Activated effector memory CD4-positive, alpha-beta T cell treated with anti-CD3 and anti-CD28 coated beads, Interleukin-2, amount 50 U/mL, for 16 hours (primary cell): ENCODE measurements at places on chromosomes 6 and 20.

GRCh38 chr6:31180500-31180899 is 10.0 kb upstream of the POU5F1 start:
- peak; percentile 85 for DNase-seq

DNA sequence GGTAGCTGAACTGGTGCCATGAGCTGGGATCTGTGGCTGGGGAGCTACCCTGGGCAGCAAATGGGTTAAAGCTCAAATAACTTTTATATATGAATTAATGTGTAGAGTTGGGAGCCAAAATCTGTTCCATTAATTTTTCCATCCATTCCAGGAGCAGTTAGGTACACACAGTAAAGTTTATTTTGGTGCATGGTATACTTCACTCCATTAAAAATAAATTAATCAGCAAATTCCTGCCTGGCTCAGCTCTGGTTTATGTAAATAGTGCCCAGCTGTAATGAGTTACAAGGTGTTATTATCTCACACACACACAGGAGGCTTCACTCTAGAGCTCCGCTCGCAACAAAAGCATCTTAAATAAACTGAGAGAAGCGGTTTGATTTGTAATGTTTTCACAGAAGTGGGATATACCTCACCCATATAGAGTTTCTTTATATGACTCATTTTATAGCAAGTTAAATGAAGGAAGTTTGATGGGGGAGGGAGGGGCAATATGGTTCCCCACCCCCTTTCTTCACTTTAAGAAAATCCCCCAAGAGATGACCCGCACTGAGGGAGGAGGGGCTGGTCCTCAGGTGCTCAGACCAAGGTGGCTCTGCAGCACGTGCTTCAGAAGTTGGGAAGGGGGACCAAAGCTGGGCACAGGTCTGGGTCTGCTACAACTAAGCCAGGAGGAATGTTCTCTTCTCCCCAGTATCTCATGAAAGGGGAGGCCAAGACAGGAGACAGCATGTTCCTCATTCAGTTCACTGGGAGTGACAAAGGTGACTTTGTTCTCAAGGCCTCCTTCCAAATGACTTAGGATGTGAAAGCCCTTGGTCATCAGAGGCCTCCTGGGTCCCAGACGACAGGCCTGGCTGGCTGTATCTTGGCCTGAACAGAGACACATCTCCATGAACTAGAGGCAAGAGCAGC is 10.5 kb upstream of the FAM83C start:
- DNase-seq: no peak

DNA sequence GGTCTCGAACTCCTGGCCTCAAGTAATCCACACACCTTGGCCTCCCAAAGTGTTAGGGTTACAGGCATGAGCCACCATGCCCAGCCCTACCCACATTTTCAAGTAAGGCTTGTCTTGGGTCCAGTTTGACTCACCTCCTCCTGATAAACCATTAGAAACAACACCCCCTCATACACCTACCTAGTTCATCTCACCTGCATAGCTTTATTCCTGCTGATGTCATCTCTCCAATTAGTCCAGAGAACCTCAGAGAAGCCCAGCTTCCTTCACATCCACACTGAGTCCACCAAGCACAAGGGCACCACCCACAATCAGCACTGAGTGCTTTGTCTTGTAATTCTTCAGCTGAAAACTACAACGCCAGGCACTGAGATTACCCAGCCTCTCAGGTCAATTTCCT is 35.3 kb downstream of the KIF16B start:
- DNase-seq: no peak

GRCh38 chr6:35141007-35141655 is at the start of gene TCP11:
TSS of gene TCP11 (minus strand) at chr6:35141339. CDS start at chr6:35140870, 469 bp downstream.
- DNase-seq: peak; percentile 68

DNA sequence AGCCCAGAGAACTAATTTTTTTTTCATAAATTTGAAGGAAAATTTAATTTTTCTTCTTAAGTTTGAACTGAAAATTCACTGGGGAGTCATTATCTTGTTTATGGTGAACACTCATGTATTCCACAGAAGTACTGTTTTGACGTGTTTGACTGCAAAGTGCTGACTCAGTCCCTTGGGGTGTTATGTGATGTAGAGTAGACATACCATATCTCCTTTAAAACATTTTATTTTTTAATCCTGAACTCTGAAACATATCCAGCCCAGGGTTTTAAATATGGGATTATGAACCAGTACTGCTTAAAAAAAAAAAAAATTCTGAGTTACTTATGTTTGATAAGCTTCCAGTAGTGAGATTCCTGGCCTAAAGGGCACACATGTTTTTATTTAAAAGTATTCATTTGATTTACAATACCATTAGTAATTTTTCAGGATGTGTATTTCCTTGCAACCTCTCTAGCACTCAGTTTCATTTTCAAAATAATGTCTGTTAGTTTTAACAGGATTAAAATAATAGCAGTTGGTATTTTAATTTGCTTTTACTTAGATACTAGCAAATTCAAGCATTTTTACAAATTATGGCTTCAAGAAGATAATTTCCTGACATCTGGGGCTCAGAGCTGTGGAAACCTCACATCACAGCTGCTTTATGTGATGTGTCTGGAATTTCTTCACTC is 81.7 kb upstream of the PDE10A start:
- no peak for DNase-seq

- DNase-seq: no peak
Observed at GRCh38 chr6:79783670-79784394, 152.7 kb downstream of the SH3BGRL2 start.

- peak; percentile 79 for DNase-seq
Observed at GRCh38 chr6:16414205-16414604, 175.8 kb downstream of the GMPR start.

DNA sequence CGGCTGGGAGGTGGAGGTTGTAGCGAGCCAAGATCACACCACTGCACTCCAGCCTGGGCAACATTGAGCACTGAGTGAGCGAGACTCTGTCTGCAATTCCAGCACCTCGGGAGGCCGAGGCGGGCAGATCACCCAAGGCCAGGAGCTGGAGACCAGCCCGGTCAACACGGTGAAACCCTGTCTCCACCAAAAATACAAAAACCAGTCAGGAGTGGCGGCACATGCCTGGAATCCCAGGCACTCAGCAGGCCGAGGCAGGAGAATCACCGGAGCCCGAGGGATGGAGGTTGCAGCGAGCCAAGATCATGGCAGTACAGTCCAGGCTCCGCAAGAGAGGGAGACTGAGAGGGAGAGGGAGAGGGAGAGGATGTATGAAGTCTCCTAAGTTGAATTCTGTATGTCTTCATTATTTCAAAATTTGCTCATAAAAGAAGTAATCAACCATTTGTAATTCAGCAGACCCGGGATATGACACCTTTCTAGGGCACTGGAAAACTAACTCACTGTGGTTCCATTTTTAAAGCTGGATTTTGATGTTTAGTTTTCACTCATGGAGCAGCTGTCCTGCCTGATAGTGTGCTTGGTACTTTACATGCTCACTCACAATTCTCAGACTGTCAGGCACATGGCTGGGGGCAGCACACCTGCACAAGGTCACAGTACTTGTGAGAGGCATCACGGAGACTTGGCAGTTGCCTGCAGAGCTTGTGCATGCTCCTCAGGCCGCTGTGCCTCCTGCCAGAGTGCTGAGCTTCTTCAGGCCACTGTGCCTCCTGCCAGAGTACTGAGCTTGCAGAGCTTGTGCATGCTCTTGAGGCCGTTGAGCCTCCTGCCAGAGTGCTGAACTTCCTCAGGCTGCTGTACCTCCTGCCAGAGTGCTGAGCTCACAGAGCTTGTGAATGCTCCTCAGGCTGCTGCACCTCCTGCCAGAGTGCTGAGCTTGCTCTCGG is 106.2 kb downstream of the ERMARD start:
- no peak for DNase-seq

GRCh38 chr6:144395014-144395413 is 109.9 kb downstream of the UTRN start:
- DNase-seq: no peak

DNA sequence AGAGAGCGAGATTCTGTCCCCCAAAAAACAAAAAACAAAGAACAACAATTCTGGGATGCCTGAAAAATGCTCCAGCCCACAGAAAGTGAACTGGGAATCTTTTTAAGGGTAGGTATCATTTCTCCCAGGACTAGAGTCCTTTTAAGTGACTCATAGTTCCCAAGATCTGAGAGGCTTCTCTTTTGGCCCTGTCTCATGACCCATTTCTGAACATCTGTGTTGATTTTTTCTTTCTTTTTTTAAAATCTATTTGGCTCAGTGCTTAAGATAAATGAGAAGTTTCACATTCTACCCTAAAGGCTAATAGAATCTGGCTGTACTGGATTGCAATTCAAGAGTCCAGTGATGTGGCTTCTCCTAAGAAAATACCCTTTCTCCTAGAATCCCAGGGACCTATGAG is 217.6 kb upstream of the FOXQ1 start:
- DNase-seq: no peak

- DNase-seq: no peak
Observed at GRCh38 chr6:123784330-123784729, 19.3 kb upstream of the NKAIN2 start.

GRCh38 chr6:134678436-134678889 is 271.4 kb downstream of the ALDH8A1 start:
- no peak for DNase-seq

DNA sequence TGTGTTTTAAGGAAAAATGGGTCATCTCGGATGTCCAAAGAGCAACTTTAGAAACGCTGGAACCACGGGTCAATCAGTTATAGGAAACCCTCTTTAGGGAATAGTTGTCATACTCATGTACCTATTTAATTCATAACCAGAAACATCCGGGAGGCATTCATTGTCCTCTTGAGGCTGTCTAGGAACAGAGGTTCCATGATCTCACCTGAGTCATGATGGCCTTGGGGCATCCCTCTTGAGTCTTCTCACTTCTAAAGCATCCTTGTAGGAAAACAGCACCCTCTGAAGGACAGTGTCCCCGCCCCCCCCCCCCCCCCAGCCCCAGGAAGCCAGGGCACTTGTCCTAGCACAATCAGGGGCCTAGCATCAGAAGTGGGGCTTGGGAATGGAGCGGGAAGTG is 46.3 kb upstream of the CDH4 start:
- DNase-seq: no peak

GRCh38 chr6:70040766-70041165 is 174.4 kb downstream of the COL19A1 start:
- no peak for DNase-seq

DNA sequence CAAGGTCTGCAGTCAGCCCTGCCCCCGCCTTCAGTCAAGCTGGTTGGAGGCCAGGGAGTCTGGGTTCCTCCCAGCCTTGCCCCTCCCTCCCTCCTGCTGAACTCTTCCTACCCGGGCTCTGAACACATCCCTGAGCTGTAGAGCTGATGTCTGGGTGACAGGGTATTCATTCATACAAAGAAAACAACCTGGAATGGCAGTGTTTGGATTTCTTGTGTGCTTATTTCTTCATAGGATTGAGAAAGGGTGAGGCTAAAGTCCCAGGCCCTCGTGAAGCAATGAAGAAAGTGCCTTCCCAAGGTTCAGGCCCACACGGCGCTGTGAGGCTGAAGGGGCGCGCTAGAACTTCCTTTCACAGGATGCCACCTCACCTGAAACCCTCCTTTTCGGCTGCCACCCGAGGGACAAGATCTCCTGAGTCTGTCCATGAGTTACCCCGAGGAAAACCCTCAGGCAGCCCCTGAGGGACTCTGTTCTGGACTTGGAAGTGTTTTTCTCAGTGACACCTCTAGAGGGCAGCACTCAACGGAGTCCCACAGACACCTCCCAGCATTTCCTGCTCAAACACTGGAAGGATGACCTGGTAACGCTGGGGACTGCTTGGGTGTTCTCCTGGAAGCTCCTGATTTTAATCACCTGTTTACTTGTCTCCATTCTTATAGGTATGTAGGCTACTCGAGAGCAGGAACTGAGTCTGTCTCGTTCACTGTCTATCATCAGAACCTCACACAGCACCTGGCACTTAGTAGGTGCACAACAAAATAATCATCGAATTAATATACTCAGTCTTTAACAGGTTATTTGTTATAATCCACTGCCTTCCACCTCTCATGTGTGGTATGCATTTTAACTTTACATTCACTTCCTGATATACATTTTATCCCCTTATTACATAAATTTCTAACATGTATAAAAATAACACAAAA is 11.8 kb upstream of the GSTA1 start:
- DNase-seq: peak; percentile 72

DNA sequence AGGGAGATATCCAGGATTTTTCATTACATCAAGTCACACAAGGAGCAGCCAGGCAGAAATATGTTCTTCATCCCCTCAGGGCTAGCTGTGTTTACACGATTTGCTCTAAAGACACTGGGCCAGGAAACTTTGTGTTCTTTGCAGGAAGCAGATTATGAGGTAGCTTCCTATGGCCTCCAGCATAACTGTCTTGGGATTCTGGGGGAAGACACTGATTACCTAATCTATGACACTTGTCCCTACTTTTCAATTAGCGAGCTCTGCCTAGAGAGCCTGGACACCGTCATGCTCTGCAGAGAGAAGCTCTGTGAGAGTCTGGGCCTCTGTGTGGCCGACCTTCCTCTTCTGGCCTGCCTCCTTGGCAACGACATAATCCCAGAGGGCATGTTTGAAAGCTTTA is 11.2 kb downstream of the FAM120B start:
- DNase-seq: no peak
